OCI-M1 (cell line): ENCODE measurements at places on chromosomes 13 and 19.
A peak's percentile ranks its signal among the peaks of the same experiment; 100 is the strongest.

GRCh38 chr19:13778398-13778797 lies 4.1 kb downstream of the C19orf53 start:
- DNase-seq, result no peak

DNA sequence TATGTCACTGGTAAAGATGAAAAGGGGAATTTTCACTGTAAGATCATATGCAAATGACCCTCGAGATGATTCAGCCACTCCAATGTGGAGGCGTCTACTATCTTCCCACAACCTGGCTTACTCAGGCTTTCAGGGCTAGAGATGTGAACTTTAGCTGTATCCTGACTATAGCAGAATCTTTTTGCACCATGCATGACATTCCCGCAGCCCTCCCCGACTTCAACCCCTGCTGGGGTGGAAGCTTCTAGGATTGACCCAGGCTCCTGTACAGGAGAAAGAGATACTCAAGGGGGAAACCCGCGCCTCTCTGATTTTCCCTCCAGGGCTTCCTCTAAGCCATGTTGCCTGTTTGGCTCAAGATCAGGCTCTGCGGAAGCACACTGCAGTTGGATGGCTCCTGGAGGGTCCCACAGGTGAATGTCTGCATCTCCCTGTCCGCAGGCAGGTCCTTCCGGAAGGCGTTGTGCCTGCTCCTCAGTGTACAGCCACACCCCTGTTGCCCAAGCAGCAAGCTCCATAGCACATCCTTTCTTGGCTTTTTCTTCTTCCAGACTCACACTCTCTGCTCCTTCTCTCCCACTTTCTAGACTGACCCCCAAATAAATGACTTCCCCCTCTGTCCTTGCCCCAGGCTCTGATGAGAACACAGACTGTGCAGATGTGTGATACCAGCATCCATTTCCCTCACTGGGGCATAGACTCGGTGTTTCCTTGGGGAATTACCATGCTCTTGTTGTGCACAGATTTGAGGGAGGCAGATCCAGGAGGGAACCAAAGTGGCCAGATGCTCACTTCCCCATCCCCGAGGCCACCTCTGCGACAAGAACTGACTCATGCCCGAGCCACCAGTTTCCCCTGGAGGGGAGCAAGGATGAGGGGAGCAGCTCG lies 29.1 kb upstream of the POP4 start:
- no peak for DNase-seq

DNA sequence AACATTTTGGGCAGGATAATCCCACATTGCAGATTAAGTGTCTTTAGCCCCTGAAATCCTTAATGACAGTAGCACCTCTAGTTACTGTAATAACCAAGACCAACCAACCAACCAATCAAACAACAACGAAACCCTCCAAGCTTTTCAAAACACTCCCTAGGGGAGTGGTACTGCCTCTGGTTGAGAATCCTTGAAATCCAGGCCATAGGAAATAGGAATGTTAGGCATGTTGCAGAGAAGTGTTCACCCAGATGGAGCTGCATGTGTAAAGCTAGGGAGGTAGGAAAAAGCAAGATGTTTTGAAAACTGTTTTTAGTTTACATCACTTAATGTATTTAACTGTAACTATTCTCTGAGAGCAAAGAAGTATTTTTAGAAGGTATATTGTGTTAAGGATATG lies 4.5 kb downstream of the LACC1 start:
- DNase-seq, result no peak

DNA sequence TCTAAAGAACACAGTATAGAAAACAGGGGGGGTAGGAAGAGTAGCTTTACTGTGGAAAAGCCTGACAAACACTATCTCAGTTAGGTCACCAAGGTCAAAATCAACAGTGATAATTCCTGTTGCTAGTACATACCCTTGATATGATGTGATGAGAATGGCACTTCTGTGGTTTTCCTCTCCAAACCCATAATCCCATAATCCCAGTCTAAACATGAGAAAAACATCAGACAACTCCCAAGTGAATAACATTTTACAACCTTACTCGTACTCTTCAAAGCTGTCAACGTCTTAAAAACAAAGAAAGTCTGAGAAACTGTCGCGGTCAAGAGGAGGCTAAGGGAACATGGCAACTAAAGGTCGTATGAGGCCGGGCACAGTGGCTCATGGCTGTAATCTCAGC lies 137.6 kb downstream of the FOXO1 start:
- DNase-seq, result no peak

DNA sequence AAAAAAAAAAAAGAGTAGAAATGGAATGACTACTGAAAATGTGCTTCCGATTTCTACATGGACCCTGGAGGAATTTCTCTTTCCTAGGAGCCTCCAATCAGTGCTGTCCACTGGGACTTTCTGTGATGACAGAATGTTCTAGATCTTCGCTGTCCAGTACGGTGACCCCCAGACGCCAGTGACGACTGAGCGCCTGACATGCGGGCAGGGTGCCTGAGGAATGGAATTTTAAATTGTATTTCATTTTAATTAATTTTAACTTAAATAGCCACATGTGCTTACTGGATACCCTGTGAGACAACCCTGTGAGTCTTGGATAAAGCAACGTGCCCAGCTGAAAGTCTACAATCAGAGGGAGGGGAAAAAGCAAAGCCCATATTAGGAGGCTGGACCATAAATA lies 4.1 kb upstream of the TLE6 start:
- DNase-seq, result no peak

DNA sequence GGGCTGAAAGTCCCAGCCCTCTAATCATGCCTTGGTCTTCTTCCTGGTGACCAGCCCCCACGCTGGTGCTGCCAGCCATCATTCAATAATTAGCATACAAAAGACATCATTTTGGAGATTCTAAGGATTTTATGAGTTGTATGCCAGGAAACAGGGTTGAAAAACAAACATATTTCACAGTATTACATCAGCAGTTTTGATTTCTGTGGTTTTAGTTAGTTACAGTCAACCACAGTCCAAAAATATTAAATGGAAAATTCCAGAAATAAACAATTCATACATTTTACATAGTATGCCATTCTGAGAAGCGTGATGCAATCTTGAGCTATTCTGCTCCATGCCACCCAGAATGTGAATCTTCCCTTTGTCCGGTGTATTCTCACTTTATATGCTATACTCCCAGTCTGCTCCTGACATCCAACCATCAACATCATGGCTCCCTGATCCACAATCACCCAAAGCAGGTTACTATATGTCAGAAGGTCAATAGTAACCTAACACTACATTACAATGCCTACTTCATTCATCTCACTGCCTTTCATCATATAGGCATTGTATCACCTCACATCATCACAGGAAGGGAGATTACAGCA lies 49.2 kb downstream of the STOML3 start:
- peak; percentile 84 for DNase-seq

GRCh38 chr19:5877882-5878281 lies 7.5 kb upstream of the FUT5 start:
- no peak for DNase-seq

GRCh38 chr13:98072476-98072875 lies 70.4 kb upstream of the FARP1 start:
- DNase-seq, result no peak

DNA sequence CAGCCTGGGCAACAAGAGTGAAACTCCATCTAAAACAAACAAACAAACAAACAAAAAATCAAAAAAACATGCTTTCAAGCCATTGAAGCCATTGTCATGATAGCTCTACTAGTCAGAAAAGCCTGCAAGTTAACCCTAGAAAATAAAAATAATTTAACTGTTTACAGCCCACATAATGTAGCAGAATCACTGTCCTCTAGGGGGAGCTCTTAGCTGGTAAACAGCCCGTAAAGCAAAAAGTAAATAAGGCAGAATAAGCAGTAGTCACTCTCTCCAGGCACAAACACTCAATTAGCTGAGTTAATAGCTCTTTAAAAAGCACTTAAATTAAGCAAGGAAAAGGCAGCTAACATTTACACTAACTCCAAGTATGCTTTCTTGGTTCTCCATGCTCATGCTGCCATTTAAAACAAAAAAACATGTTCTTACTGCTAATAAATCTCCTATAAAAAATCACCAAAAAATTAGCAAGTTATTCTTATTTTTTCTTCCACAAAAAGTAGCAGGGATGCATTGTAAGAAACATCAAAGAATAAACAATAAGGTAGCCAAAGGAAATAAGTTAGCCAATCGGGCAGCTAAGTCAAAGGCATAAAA lies 11.3 kb downstream of the LILRB4 start:
- DNase-seq, result peak; percentile 76
